ENCODE measurements at places on chromosomes 6 and 20.

DNA sequence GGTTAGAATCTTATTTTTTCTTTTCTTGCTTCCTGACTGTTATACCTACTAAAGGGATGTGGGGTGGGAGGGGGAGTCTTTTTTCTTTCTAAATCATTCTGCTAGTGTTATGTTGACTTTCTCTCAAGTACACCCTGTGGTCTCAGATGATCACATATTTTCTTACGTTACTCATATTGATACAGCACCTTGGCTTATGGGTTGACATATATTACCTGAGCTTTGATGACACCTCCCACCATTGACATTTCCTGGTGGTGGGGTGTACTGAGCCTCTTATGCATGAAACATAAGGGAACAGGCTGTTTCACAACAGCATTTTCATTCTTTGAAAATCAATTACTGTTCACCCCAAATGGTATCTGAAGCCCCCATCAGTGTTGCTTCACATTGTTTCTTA is 169.8 kb downstream of the MMS22L start:
- DNase-seq = no peak

DNA sequence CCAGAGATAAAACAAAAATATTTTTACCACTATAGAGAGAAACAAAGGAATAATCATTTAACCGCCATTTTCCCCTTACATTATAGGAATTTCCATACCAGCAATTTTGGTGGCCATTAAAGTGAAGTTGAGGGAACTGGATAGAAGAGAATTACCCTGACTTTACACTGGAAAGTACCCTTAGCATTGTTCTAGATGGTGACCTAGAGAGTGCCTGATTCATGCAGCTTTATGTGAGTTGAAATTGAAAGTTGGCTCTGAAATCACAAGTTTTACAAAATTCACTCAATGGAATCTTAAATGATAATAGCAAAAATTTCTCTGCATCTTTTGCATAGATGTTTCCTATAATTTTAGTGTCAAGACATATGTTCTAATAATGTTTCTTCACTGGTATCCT is 55.7 kb upstream of the PREP start:
- no peak for DNase-seq

GRCh38 chr6:82766476-82766875 is 299.2 kb downstream of the UBE3D start:
- no peak for DNase-seq

DNA sequence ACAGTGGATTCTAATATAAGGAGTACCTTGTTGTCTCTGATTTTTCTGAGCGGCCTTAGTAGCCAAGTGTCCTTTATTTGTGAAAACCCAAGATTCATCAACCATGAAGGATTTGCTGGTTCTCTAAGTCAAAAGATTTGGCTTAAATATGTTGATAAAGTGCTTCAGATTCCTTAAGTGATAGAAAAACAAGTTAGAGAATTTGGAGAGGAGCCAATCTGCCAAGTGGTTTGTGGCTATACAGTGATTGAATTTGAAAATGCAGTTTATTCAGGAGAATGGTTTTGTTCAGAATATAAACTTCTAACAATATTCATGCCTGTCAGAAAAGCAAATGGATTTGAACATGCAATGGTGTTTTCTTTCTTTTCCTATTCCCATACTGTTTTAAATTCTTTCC is 54.8 kb downstream of the CAP2 start:
- DNase-seq = no peak

GRCh38 chr20:36572701-36573102 is 695 bp upstream of the TGIF2 start:
- no peak for DNase-seq

GRCh38 chr6:85945459-85946185 is 302.9 kb upstream of the SYNCRIP start:
- DNase-seq = no peak

- no peak for DNase-seq
Measured at GRCh38 chr6:147675281-147675680, 166.8 kb downstream of the SAMD5 start.

Data from activated T-cell treated with anti-CD3 and anti-CD28 coated beads, Interleukin-2, amount 50 U/mL, for 1 hour (primary cell).